ELR (cell line): ENCODE measurements at places on chromosomes 4 and X.

DNA sequence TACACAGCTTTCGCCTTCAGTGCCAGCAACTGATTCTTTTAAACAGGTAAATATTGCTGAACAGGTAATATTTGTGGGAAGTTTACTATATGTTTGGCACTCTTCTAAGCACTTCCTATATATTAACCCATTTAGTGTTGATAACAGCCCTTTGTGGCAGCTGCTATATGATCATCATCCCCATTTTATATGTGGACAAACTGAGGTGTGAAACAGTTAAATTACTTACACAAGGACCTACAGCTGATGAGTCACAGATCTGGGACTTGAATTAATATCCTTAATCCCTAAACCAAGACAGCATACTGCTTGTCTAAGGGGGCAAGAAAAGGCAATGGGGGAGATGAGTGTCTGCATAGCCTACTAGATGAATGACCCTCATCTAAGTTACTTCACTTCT lies 2.9 kb downstream of the SMIM20 start:
- DNase-seq: no peak

DNA sequence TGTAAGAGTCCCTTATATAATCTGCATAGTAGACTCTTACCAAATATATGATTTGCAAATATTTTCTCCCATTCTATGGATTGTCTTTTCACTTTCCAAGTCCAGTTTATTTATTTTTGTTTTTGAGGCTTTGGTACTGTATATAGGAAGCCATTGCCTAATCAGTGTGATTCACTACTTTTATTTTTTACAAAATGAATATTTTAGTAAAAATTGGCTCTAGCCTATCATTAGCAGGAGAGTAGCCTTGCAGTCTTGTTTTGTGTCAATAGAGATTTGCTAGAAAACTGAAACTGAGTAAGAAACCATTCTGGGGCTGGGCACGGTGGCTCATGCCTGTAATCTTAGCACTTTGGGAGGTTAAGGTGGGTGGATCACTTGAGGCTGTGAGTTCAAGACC lies 199.9 kb upstream of the MAB21L2 start:
- DNase-seq: peak; percentile 3

DNA sequence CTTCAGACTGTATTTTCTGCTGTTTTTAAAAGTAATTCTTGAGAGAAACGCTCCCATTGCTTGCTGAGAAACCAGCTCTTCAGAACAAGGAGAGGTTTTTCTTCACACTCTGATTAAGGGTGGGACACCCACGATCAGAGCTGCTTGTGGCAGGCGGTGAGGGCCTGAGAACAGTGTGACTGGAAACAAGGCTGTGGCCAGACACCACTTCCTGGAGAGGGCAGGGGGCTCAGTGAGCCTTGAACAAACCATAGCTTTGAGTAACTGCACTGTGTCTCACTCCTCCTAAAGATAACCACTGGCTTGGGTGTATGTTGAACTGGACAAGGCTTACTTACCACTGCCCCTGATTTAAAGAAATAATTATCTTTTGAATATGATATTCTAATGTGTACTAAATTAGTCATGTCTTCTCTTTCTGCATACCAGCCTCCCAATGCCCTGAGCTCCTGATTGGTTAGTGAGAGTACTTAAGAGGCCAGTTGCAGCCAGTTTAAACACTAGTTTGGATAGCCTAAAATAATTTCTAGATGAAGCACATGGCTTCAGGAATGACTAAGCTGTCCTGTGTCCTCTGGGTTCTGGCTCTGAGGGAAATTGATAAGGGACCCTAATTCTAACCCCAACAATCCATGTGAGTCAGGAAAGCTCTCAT lies 3.7 kb upstream of the GPR82 start:
- DNase-seq: no peak

- no peak for DNase-seq
These were observed 113.5 kb downstream of the PRKX start for GRCh38 chrX:3599802-3600430.

- DNase-seq: no peak
These were observed 296.5 kb downstream of the PPP3CA start for GRCh38 chr4:101050837-101051205.
